Activated naive CD8-positive, alpha-beta T cell treated with anti-CD3 and anti-CD28 coated beads, Interleukin-2, amount 50 U/mL, for 16 hours (primary cell): ENCODE measurements at places on chromosomes 7 and 10.

DNA sequence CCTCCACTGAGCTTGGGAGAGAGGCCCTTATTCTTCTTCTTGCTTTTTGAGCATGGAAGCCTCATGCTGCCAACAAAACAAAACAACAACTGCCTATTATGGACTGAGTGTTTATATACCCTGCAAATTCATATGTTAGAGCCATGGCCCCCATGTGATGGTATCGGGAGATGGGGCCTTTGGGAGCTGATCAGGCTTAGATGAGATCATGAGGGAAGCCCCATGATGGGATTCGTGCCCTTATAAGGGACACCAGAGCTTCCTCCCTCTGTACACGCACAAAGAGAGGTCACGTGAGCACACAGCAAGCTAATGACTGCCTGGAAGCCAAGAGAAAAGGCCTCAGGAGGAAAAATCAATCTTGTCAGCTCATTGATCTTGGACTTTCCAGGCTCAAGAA is 235.0 kb downstream of the FANK1 start:
- no peak for DNase-seq

DNA sequence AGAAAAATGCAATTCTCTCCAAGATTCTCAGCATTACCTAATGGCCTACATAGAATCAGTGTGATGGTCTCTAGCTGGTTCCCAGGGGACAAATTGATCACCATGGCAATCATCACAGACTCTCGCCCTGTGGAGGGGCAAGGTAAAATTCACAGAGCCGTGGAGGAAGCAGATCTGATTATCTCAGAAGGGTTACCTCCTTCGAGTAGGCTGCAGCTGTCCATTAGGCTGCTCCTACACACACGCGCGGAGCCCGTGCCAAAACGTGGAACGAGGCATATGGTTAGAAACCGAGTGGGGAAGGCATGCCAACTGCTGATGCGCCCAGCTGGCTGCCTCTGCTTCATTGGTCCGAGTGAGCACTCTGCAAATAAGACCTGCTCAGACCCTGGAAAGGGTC is 52.8 kb upstream of the PTER start:
- no peak for DNase-seq

DNA sequence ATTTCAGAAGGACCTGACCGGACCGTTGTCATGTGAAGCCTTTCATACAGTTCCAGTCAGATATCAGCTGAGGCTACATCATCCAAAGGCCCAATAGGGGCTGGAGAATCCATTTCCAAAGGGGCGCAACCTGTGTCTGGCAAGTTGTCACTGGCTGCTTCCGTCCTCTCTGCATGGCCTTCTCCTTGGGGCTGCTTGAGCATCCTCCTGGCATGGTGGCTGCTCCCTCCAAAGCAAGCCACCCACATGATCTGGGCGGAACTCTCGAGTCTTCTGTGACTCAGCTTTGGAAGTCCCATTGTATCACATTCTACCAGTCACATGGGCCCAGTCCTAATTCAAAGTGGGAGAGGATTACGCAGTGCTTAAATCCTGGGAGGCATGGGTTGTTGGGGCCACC is 207.0 kb upstream of the SHH start:
- DNase-seq, result no peak

DNA sequence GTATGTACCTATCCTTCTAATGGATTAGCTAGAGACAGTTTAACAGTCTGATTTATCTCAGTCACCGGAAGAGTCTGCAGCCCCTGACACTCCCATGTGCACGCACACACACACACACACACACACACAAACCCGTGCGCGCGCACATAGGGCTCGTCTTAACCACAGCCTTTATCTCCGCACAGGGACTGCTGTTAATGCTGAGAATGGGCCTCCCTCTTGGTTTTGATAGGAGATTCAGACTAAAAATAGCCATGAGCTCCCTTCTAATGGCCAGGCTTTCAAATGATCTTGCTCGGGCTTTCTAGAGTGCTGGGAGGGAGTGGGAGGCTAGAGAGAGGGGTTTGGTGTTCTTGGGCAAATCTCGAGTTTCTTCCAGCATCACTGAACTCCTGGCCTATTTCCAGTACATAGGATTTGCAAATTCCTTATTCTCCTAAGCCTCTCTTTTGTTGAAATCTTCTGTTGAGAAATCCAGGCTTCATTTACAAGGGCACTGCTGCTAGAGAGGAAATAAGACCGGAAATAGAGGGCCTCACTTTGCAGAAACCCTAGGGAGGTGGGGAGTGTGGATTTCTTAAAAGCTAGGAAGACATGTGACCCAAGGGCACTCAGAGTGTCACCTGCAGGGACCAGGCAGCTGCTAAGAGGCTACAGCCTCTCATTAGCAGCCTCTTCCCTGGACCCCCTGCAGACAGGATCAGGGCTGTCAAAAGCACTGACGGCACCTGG is 2.4 kb downstream of the TMEM72 start:
- no peak for DNase-seq

DNA sequence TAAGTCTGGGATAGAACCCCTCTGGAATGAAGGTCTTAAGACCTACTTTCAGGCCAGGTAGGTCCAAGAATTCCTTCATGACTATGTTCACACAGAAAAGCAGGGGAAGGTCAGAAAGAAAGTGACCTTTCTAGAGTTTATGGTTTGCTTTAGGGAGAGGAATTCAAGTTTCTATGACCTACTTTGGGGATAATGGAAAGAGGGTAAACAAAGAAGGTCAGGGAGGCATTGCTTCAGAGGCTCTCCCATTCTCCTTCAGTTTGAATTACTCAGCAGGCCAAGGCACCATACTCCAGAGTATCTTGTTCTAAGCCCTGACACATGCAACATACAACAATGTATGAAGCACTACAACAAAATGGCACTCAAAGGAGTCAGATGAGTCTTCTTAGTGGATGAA is 11.5 kb upstream of the MACC1 start:
- DNase-seq, result no peak

- DNase-seq, result no peak
Observed at GRCh38 chr10:26430641-26431163, 7.4 kb upstream of the APBB1IP start.

DNA sequence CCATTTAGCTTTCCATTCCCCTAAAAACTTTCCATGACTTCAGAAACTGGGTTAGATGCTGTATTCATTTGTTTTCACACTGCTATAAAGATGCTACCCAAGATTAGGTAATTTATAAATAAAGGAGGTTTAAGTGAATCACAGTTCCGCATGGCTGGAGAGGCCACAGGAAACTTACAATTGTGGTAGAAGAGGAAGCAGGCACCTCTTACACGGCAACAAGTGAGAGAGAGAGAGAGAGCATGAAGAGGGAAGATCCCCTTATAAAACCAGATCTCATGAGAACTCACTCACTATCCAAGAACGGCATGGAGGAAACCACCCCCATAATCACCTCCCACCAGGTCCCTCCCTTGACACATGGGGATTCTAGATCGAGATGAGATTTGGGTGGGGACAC is 336.8 kb downstream of the TFEC start:
- DNase-seq, result no peak

DNA sequence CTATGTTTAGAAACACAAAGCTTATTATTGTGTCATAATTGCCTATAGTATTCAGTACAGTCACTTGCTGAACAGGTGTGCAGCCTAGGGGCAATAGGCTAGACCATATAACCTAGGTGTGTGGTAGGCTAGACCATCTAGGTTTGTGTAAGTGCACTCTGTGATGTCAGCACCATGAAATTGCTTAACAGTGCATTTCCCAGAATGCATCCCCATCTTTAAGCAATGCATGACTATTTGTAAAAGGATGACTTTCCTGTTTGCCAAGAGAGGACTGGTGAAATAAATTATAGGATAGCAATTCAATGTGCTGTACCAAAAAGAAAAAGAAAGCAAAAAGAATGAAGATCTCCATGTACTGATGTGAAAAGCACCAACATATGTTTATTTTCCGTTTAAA is 288.7 kb upstream of the AUTS2 start:
- no peak for DNase-seq

- no peak for DNase-seq
Observed at GRCh38 chr7:122260336-122260735, 44.2 kb downstream of the FEZF1 start.

GRCh38 chr10:22315455-22316285 is 518 bp upstream of the COMMD3 start:
- no peak for DNase-seq

GRCh38 chr10:95873139-95873538 is 34.6 kb upstream of the CC2D2B start:
- DNase-seq, result no peak

DNA sequence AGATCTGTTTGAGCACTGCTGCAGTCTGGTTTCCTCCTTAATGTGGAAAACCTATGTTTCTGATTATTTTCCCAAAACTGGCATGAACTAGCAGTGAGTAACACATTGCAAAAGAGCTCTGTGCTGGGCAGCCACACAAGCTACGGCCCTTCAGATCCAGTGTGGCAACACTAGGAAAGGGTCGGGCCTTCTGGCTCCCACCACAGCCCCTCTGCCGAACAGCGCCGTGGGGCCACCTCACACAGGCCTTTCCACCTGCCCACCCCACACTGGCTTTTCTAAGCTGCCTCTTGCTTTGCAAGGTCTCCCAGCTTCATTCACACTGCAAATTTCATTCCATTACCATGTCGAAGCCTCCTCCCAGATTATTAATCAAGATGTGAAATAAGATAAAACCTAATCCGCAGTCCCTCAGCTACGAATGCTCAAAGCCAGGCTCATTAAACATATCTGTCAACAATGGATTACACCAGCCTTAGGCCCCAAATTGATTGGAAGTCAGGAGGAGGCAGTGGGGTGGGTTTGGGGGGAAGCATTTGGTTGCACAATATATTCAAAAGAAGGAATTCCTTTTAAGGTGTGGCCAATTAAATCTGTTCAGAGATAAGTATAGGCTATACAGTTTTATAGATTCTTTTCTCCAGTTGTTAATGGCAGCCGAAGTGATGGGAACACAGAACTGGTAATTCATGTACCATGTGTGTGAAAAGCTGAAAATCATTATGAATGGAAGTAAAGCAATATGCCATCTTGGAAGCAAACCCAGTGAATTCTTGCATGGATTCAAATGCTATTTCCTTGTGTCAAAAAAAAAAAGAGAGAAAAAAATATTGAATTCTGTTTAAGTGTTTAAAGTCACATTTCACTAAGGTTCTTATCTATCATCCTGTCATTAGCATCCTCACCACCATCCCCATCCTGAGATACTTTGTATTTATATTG is 223.7 kb downstream of the MTERF1 start:
- DNase-seq, result no peak

DNA sequence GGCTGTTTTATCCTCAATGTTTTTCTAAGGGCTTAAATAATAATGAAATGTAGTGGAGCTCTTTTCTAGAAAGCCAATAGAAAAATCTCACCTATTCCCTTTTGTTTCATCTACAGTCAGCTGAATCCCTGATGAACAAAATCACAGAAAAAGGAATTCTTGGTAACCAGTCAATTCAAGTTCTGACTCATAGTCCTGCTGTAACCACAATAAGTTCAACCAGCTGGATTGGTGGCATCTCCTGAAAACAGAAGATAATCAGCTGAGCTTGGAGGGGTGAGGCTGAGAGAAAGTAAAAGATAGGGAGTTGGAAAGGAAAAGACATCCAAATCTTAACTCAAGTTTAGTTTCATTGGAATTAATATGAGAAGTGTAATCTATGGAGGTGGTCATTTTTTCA is 772.1 kb downstream of the CCSER2 start:
- DNase-seq, result no peak

DNA sequence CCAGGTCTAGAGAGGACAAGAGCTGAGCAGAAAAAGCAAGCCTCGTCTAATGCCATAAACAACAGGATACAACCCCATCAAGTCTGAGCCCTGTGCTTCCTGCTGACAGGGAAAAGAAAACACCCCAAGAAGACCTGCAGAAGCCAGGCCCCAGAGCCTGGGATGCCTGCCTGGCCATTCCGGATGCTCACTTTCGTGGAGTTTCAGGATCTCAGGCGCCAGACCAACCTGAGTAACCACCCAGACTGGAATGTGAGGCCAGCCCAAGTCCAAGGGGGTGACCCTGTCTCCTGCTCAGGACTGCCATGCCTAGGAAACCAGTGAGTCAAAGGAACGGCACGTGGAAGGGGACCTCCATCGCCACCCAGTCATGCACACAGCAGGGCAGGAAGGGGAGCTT is 74.3 kb downstream of the PLXNA4 start:
- no peak for DNase-seq

- DNase-seq, result no peak
Observed at GRCh38 chr7:138970446-138970845, 10.7 kb downstream of the KIAA1549 start.

DNA sequence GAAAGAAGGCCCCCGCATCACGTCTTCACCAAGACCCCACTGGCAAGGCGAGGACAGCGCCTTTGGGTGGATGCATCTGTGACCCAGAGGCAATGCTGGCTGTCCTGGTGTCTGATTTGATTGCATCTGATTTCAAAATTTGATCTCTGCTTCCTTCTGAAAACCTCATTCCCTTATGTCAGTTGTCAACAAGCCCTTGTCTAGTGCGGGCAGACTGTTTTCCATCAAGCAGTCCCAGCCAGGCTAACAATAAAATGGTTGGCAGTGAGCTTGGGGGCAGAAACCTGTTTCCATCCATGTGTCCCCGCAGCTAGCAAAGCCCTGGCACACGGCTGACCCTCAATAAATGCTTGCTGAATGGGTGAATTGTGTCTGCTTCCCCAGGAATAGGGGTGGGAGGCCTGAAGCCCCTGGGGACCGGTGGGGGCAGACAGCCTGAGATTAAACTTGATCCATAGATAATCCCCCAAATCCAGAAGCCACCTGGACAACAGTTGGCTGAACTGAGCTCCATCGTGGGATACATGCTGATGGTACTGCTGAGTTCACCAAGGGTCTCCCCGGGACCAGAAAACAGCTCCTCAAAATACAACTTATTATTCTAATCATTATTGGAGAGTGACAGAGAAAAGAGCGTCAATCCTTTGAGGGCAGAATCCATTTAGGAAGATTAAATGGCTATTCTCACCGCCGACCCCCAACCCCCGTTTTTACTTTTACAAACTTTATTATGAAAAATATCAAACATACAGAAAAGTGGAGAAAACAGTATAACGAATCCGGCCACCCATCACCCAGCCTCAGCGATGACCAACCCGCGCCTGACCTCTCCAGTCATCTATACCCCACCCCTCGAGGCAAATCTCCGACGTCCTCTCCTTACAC is 912 bp upstream of the DUSP5 start:
- DNase-seq, result no peak

- no peak for DNase-seq
Observed at GRCh38 chr10:9004736-9005135, 950.2 kb downstream of the GATA3 start.

GRCh38 chr7:23969443-23969842 is 259.4 kb downstream of the STK31 start:
- no peak for DNase-seq
